Stomach (tissue), 19 donors: ENCODE measurements at places on chromosomes 3 and 15. TPM values are rescaled to one million over a fixed set of nuclear protein-coding genes. Genes with fewer than 3 reads are reported as not detected.

- no peak for DNase-seq
Observed at GRCh38 chr3:129413687-129414506, 14.5 kb downstream of the EFCAB12 start.

GRCh38 chr15:79332824-79333510 is 22.1 kb downstream of the TMED3 start:
- no peak for DNase-seq

DNA sequence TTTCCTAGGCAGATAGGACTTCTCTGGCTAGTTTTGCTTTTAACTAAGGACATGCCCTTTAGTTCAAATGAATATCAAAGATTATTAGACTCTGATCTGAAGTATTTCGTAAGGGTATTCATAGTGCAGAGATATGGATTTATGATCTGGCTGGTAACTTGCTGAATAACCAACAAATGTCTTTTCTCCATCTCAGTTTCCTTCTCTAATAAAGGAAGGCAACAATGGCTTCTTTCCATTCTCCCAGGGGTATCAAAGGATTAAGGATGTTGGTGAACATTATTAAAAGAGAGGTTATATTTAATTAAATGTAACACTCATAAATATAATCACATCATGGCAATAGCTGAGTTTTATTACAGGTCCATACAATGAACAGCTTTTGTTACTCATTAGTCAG is 79.2 kb upstream of the STXBP5L start:
- no peak for DNase-seq

DNA sequence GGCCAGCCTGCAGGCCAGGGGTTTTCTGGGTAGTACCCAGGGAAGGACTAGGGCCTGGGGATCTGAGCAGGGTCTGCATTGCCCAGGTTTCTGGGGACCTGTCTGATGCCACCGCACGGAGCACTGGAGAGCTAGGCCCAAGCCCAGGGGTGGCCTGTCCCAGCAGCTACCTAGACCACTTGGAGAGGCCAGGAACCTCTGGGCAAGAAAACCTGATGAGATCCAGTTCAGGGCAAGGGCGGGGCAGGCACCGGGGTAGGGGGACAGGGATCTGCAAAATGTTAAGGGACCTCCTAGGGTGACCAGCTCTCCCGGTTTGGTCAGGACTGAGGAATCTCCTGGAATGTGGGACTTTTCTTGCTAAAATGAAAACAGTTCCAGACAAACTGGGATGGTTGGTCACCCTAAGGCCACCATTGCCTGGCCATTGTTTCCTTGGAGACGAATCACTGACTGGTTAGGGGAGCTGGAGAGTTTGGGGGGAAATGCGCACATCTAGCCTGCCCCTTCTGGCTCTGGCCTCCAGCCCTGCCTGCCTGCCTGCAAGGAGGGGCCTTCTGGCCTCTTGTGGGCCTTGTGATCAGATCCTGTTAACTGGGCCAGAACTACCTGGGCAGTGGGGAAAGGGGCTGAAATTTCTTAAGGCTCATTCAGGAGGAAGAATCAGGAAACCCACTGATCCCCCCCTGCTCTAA is 117.4 kb upstream of the TLE3 start:
- no peak for DNase-seq

The EOMES gene
- not detected for polyA plus RNA-seq

DNA sequence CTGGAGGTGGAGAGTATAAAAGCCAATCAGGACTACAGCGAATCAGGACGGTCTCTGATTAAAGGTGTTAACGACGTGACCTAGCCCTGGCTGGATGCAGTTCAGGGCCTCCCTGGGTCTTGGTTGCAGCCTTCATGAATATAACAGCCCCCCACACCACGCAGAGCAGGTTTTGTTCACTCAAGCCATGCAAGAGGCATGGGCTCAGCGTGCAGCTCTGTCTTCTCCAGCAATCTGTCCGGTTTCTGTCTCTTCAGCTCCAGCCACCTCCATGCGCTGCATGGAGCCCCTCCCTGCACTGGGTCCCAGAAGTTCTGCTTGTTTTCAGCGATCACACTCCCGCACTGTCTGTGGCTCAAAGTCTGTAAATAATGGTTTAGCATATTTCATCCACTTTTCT is 57.1 kb upstream of the CHRNA7 start:
- DNase-seq = no peak

DNA sequence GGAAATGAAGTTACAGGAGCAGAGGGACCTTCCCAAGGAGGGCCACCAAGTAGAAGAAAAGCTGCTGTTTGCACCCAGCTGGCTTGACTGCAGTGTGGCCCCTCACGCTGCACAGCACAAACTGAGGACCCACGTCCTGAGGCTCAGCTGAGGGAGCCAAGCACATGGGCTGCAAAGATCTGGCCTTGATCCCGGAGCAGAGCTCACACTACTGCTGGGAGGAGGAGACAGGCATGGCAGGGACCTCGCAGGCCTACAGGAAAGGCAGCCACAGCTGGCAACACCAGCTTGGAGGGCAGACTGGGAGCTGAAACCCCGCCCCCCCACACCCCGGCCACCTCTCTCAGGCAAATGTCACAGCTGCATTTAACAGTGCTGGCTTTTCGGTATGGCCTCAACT is 39.7 kb downstream of the KLHL25 start:
- DNase-seq = no peak

DNA sequence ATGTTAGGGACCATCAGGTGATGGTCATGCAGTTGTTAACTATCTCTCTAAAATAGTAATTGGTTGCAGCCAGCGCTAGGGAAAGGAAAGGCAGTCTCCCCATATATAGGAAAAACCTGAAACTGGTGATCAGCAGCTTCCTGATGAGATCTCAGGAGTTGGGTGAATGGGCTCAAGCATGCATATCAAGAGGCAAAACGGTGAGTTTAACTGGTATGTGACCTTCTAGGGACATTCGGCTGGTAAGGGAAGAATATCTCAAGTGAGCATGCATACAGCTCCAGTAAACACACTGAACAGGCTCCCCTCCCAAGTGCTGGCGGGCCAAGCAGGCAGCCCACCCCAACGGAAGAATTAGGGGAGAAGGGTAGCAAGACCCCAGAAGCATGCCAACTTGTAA is 49.3 kb upstream of the ROBO2 start:
- no peak for DNase-seq

The VPS39 gene
- polyA plus RNA-seq = 26.1 TPM

The SLC7A14 gene
- polyA plus RNA-seq = not detected

DNA sequence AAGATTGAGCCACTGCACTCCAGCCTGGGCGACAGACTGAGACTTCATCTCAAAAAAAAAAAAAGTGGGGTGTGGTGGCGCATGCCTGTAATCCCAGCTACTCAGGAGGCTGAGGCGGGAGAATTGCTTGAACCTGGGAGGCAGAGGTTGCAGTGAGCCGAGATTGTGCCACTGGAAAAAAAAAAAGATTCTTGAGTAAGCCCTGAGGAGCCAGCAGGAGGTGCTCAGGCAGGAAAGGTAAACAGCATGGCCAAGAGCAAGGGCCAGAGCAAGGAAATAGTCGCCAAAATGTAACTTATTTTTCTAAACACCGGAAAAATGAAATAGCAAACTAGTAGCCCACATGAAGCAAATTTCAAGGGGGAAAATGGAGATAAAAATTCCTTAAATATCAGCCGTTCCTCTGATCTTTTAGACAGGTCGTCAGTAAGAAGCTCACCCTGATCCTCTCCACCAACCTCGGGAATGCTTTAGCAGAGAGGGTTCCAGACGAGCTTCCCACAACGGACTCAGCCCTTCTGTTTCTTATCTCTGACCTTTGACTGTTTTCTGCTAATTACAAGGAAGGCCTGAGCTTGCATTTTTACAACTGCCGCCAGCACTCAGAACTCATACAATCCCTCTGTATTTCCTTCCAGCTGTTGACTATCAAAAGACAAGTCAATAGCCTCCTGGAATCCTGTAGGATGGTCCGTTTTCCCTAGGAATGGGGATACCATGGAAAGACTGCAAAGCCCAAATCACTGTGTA is 45.0 kb upstream of the AKAP13 start:
- no peak for DNase-seq

DNA sequence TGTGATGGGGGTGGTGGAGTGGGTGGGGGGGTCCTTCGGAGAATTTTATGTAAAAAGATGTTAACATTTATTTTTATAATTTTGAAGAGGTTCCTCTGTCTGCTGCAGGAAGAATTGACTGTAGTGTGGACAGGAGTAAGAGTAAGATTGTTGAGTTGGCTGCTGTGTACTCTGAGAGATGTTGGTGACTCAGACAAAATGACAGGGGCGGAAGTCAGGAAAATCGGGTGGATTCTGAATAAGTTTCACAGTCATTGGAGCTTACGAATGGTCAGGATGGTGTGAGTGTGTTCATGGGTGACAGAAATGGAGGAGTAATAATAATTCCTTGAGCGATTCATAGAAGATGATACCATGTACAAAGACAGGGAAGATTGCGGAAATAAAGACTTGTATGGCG is 420.0 kb downstream of the ROBO2 start:
- DNase-seq = no peak

- DNase-seq = no peak
Observed at GRCh38 chr3:10703875-10704274, 112.2 kb upstream of the SLC6A11 start.

The P3H2 gene
- polyA plus RNA-seq = 4.9 TPM

DNA sequence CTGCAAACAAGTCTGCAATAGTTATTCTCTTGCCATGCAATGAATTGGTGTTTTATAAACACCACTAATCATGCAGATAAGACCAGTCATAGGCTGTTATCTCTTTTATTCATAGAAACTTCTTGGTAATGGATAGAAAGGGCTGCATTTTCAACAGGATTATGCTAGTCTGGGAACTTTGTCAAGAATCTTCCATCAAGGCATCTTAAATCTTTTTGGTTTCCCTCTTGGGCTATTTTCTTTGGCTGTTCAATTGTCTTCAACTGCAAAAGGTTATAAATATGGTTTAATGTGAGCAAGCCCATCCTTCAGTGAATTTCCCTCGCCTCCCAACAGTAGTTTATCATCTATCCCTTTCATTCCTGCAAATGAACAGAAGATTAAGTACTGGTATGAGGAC is 59.0 kb upstream of the MINAR1 start:
- DNase-seq = no peak

DNA sequence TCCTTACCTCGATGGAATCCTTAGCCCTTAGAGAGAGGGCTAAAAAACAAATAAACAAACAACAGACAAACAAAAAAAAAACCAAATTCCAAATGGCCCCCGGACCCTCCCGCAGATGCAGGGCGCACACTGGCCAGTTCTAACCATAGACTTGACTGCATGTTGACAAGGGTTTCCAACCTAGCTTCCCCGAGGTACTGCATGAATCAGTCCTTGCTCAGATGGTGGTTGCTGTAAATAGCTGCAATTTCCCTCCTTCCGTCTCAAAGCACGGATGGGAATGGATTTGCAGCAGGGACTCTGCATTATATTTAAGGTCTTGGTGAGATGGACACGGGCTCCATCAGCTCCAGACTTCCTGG is 162.8 kb downstream of the CD47 start:
- DNase-seq = peak; percentile 57
